ENCODE measurements at places on chromosomes 1 and 21.

DNA sequence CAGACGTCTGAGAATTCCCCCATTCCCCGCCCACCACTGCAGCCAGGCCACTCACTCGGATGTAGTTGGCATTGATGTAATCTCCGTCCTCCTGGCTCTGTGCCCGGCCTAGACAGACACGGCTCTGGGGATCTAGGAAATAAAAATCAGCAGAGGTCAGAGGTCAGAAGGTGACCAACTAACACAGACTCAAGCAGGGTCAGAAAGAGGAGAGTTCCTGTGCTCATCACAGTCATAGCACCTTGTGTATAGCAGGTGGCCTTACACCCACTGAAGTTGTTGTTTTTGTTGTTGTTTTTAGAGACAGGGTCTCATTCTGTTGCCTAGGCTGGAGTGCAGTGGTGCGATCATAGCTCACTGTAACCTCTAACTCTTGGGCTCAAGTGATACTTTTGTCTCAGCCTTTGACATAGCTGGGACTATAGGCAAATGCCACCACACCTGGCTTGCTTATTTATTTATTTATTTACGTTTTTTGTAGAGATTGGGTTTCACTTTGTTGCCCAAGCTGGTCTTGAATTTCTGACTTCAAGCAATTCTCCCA, 4.9 kb downstream of the PTPN7 start:
- no peak for DNase-seq

- DNase-seq = no peak
Observed at GRCh38 chr1:110234691-110235090, 24.6 kb downstream of the KCNC4 start.

DNA sequence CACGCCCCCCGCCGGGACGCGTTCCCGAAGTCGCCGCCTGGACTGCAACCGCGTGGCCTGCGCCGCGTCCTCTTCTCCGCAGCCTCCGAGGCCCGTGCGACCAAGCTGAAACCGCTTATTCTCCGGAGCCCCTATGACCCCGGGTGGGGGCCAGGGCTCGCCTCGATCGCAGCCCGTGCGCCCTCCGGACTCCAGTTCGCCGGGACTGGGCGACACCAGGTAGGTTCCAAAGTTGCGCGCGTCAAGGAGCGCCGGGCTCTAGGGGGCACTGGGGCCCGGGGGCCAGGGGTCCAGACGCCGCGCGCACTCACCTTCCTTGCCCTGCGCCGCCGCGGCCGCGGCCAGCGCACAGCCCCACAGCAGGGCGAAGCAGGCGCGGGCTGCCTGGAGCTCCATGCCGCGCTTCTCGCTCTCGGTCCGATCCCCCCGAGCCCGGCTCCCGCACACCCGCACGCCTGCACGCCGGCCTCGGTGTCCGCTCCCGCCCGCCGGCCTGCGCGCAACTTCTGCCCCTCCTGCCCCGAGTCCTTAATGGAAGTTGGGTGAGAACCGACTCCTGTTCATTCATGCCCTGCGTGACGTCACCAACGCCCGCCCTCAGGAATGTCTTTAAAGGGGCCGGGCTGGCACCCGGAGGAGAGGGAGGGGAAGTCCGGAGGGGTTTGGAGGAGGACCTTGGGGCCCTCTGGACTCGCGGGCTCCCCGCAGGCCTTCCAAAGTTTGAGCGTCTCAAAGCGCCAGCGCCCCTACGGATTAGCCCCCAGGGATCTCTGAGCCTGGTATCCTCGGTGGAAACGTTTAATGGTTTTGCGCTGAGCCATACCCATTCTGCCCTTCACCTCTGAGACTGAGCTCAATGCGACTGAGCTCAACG, at the start of gene EPHA2:
TSS of gene EPHA2 (minus strand) at position 533 of the 874 bp plus-strand sequence. CDS start at position 396, 137 bp downstream.
- DNase-seq = peak; percentile 30

GRCh38 chr1:62589321-62589720, 8.0 kb upstream of the ANGPTL3 start:
- DNase-seq = no peak
